H9 (cell line): ENCODE measurements at places on chromosomes 5 and 9. TPM values are rescaled to one million over a fixed set of nuclear protein-coding genes. Genes with fewer than 3 reads are reported as not detected.

DNA sequence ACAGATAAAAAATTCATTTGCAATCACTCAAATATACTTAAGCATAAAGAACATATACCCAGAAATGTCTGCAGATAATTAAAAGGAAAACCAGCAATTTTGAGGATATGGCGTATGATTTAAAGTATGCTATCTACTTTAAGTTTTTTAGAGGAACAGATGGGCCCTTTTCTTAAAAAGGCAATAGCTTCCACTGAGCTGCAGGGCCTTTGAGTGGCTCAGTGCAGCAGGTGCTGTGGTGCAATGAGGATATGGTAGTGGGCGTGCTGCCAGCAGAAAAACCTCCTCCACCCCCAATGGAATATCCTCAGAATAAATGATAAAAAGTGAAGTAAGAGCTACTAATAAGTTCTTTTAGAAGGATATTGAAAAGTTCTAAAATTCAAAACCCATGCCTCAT is 814.5 kb downstream of the MTRR start:
- H3K36me3 ChIP-seq, result no peaks in the 10 kb centered on the region
- H3K4me1 ChIP-seq, result no peaks in the 10 kb centered on the region
- H3K27ac ChIP-seq, result no peak overlapping the region
- H3K27me3 ChIP-seq, result no peaks in the 10 kb centered on the region

DNA sequence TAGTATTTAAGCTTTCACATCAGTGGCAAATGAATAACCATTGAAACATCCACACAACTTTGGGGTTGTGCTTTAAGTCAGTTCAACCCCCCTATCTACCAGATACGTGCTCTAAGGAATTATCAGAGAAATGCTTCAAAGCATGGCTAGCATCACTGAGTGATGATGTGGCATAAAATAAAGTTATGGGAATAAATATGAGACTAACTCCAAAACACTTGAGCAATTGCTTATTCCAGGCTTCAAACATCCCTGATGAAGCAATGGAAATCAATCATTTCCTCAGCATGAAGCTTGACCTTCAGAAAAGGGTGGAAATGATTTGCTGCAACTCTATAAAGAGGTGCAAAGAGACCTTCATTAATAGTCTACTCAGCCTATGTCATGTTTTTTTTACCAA is 292.0 kb upstream of the SMC2 start:
- H3K36me3 ChIP-seq, result no peaks in the 10 kb centered on the region
- H3K4me1 ChIP-seq, result no peaks in the 10 kb centered on the region
- no peaks in the 10 kb centered on the region for H3K27me3 ChIP-seq
- no peak overlapping the region for H3K4me3 ChIP-seq
- DNase-seq, result no peak

TOR2A gene
- 13.2 and 16.3 TPM in 2 replicates for total RNA-seq

GRCh38 chr5:83368319-83368718 is 103.2 kb upstream of the VCAN start:
- peaks cover 5% of the 10 kb centered on the region for H3K36me3 ChIP-seq
- H3K4me1 ChIP-seq, result no peaks in the 10 kb centered on the region
- no peaks in the 10 kb centered on the region for H3K27me3 ChIP-seq
- no peak overlapping the region for H3K4me3 ChIP-seq
- no peak for DNase-seq

DNA sequence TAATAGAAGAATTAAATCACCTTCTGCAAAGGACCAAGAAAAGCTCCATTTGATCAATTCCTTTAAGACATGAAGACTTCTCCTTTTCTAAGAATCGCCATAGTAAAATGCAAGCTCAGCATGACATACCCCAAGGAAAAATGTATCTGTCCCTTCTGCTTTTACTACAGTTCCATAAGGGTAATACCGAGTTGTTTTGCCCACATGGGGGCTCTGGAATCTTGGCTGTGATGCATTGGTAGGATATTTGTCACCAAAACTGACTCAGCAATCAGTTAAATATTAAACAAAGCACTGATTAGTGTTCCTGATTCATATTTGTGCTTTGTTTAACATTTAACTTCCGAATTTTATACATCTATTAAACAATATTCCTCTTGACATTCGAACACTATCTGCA is 24.3 kb upstream of the KCNIP1 start:
- peak; percentile 14 for DNase-seq
- H3K27ac ChIP-seq, result no peak overlapping the region
- H3K4me3 ChIP-seq, result no peak overlapping the region
- no peaks in the 10 kb centered on the region for H3K36me3 ChIP-seq
- no peaks in the 10 kb centered on the region for H3K27me3 ChIP-seq
- no peaks in the 10 kb centered on the region; the same call in 1 of the 2 replicates for H3K4me1 ChIP-seq

FOXD4 gene
- total RNA-seq, result 0.20 and 0.22 TPM in 2 replicates

C9orf43 gene
- total RNA-seq, result 0.24 and 0.57 TPM in 2 replicates

GRCh38 chr5:174601946-174602345 is 122.4 kb upstream of the MSX2 start:
- no peak overlapping the region for H3K4me3 ChIP-seq
- peaks cover 12% of the 10 kb centered on the region; the same call in 1 of the 2 replicates for H3K4me1 ChIP-seq
- DNase-seq, result no peak
- no peak overlapping the region for H3K27ac ChIP-seq
- peaks cover 2% of the 10 kb centered on the region; the same call in 2 of the 3 replicates for H3K36me3 ChIP-seq

NOP16 gene
- total RNA-seq, result 104 and 114 TPM in 2 replicates

GRCh38 chr9:21833090-21833801 is 30.8 kb downstream of the MTAP start:
- no peaks in the 10 kb centered on the region for H3K27me3 ChIP-seq
- no peak overlapping the region for H3K4me3 ChIP-seq
- peaks cover 66% of the 10 kb centered on the region for H3K36me3 ChIP-seq

- H3K36me3 ChIP-seq, result no peaks in the 10 kb centered on the region
- H3K4me3 ChIP-seq, result no peak overlapping the region
- H3K4me1 ChIP-seq, result no peaks in the 10 kb centered on the region
Measured at GRCh38 chr9:108197008-108197365, 658.8 kb downstream of the ACTL7B start.

ERAP2 gene
- 0.09 TPM in 1 of 2 replicates, not detected in the other for total RNA-seq

GRCh38 chr9:109779711-109780452 is at the start of gene PALM2AKAP2:
TSS of gene PALM2AKAP2 (plus strand) at chr9:109780198. CDS start at chr9:109780489, 291 bp downstream.
- H3K27me3 ChIP-seq, result no peaks in the 10 kb centered on the region; the same call in 1 of the 2 replicates
- H3K4me3 ChIP-seq, result peak within 1 kb of the TSS; percentile 74
- 0 out of 2 replicates have a peak, but pooled peaks cover 2% of the 10 kb centered on the region for H3K4me1 ChIP-seq
- H3K36me3 ChIP-seq, result no peaks in the 10 kb centered on the region

- H3K27ac ChIP-seq, result no peak overlapping the region
- no peak for DNase-seq
- no peaks in the 10 kb centered on the region for H3K27me3 ChIP-seq
- no peaks in the 10 kb centered on the region for H3K36me3 ChIP-seq
Measured at GRCh38 chr5:60960591-60960990, 15.6 kb downstream of the NDUFAF2 start.

ANKRD31 gene
- 0.11 and 0.13 TPM in 2 replicates for total RNA-seq

- no peaks in the 10 kb centered on the region for H3K4me1 ChIP-seq
- no peak overlapping the region for H3K4me3 ChIP-seq
- H3K36me3 ChIP-seq, result no peaks in the 10 kb centered on the region
Measured at GRCh38 chr5:39941416-39941815, 516.6 kb upstream of the DAB2 start.

GRCh38 chr9:89515416-89515815 is 17.5 kb upstream of the SEMA4D start:
- no peaks in the 10 kb centered on the region for H3K36me3 ChIP-seq
- no peak overlapping the region for H3K4me3 ChIP-seq
- no peak overlapping the region for H3K27ac ChIP-seq
- no peak for DNase-seq
- H3K4me1 ChIP-seq, result no peaks in the 10 kb centered on the region
- no peaks in the 10 kb centered on the region for H3K27me3 ChIP-seq

ANKRD33B gene
- 6.9 and 7.1 TPM in 2 replicates for total RNA-seq

- no peaks in the 10 kb centered on the region for H3K27me3 ChIP-seq
- H3K27ac ChIP-seq, result no peak overlapping the region
- peaks cover 8% of the 10 kb centered on the region for H3K36me3 ChIP-seq
- H3K4me1 ChIP-seq, result no peaks in the 10 kb centered on the region
- no peak for DNase-seq
- no peak overlapping the region for H3K4me3 ChIP-seq
Measured at GRCh38 chr9:136367296-136368145, 4.0 kb upstream of the DNLZ start.

DNA sequence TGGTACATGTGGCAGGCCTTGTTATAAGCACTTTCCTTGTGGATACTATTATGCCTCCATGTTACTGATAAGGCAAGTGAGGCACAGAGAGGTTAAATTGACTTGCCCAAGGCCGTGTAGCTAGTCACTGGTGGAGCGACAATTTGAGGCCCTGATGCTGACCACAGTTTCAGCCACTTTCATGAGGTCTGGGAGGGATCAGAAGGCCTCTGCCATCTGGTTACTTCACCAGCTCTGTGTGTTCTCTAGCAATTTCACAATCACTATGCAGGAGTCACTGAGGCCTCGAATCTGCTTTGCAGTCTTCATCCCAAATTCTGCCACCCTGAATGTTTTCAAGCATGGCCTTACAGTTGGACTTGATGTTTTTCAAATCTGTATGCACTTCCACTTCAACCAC is 9.1 kb downstream of the LRRC70 start:
- no peak overlapping the region for H3K4me3 ChIP-seq
- no peaks in the 10 kb centered on the region for H3K27me3 ChIP-seq
- no peaks in the 10 kb centered on the region for H3K4me1 ChIP-seq
- H3K36me3 ChIP-seq, result peaks cover 12% of the 10 kb centered on the region
- H3K27ac ChIP-seq, result no peak overlapping the region

DNA sequence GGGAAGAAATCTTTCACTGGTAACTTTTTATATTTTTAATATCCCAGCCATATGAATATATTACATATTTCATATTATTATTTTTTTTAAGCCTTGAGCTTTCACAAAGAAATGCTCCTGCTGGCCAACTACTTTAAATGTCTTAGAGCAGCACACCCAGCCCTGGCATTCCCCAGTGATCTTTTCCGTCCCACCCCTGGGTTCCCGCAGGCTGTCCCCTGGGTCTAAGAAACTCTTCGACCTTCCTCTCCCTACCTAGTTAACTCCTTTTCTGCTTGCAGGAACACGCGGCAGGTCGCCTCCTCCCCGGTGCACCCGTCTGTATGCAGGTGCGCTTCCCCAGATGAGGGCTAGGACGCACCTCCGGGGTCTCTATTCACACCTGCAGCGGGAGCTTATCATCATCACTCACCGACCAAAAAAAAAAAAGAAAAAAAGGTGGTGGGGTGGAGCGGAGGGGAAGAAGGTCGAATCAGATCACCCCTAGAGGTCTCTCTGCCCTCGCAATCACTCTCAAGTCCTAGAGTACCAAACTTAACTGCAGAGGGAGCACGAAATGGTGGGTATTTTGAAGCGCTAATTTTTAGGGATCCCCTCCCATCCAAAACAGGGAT is 696 bp downstream of the ZFP62 start:
- H3K36me3 ChIP-seq, result peaks cover 29% of the 10 kb centered on the region
- H3K4me1 ChIP-seq, result no peaks in the 10 kb centered on the region
- H3K27ac ChIP-seq, result peak overlapping the region; percentile 84
- H3K27me3 ChIP-seq, result no peaks in the 10 kb centered on the region
- peak overlapping the region; percentile 97 for H3K4me3 ChIP-seq

MYO10 gene
- total RNA-seq, result 125 and 127 TPM in 2 replicates

IFNA21 gene
- not detected in 2 replicates for total RNA-seq

TSSK1B gene
- total RNA-seq, result 0.17 TPM in 1 of 2 replicates, not detected in the other

DNA sequence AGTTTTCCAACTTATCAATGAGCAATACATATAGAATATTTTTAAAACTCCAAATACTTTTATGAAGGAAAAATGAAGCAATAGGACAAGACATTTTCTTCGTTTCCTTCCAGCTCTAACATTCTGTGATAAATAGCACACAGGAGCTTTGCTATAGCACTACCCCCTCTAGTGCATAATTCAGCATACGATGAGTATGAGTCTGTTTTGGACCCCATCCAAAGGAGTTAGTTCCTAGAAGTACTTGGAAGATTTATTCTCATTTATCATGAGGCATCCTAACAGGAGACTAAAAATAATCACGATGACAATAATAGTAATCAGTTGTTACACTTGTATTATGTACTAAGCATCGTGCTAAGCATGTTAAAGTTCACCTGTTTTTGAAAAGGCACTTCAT is 1061.3 kb upstream of the DMAC1 start:
- H3K27me3 ChIP-seq, result no peaks in the 10 kb centered on the region
- no peak for DNase-seq
- H3K4me3 ChIP-seq, result no peak overlapping the region
- H3K36me3 ChIP-seq, result no peaks in the 10 kb centered on the region; the same call in 2 of the 3 replicates

HARS1 gene
- 70.2 and 76.3 TPM in 2 replicates for total RNA-seq
